ENCODE measurements at places on chromosomes 4 and X.

DNA sequence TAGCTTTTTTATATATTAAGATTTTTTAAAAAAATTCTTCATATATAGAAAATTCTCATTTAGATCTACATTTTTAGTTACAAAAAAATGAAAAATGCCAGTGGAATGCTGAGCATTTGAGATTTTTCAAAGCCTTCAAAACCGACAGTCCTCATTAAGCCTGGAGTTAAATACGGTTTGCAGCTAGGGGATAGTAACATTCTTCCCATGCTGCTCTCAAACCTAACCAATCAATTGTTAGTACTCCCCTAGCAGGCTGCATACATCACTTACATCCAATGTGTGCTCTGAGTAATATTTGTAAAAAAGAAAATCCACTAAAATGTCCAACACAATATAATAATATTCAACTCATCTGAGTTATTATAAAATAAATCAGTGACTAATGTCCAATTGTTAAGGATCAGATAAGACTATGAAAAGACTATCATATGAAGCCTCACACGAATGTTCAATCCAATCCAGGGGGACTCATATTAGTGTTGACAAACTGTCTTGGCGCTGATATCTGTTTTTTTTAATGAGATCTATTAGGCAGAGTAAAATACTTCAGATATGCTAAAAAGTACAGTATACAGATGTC lies 227.6 kb upstream of the MAB21L2 start:
- DNase-seq: no peak

DNA sequence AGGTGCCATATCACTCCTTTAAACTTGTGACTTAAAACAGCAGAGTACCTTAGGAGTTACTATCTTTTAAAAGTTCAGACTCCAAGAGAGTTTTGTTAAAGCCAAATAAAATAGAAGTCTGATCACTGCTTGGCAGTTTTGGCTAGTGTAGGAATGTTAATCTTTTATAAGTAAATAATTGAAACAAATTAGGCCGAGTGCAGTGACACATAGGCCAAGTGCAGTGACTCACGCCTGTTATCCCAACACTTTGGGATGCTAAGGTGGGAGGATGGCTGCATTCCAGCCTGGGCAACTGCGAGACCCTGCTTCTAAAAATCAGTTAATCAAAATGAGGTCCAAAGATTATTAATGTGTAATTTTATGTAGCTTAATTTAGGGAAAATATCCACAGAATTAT lies 37.2 kb downstream of the WDR44 start:
- no peak for DNase-seq

DNA sequence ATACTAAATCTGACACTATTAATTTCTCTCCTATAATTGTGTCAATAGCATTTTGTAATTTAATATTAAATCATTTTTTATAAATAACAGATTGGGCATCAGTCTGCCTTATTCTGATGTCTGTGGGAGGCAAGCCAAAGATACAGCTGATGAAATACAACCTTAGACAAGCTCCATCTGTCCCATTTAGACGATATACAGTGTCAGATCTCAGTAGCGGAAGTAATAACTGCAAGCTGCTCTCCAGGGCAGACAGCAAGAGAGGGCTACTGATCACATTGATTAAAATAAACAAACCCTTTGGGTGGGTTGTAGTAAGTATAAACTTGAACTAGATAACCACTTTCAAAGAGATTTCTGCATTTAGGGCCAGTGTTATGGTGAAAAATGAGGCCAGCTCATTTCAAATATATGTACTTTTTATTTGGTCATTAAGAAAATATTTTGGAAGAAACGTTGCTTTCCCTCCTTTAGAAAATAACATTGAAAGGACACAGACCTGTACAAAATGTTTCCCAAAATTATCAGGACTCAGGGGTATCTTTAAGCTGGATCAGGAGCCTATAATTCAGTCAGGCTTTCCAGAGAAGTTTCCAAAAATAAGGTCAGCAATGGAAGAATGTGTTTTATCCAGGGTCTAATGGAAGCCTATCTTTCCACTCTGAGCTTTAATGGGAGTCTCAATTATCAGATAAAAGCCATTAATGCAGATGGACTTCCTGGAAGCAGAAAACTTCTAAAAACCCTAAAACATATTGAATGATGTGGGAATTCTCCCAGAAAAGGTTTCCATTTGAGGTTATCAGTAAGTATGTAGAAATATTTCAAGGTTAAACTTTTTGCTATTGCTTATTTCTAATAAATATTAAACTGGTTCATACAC lies 1028.8 kb upstream of the IGFBP7 start:
- DNase-seq: no peak

DNA sequence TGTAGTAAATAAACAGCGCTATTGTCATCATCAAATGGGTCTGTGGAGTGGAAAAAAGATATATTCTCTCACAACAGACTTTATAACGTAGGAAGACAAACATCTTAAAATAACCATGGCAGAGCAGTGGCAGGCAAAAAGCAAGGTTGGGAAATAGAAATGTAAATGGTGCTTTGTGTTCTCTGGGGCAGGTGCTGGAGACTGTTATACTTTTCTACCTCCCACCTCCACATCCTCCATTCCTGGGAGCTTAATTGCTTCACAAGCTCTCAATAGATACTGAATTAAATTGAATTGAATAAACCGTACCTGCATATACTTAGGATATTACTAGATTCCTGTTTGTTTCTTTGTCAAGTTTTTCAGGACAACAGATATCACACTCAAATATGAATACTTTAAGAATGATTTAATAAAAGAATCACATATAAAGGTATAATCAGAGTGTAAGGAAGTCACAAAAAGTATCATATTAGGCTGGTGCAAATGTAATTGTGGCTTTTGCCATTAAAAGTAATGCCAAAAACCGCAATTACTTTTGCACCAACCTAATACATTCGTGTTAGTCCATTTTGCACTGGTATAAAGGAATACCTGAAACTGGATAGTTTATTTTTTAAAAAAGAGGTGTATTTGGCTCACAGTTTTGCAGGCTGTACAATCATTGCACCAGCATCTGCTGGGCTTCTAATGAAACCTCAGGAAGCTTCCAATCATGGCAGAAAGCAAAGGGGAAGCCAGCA lies 367.3 kb downstream of the GRIA2 start:
- no peak for DNase-seq

DNA sequence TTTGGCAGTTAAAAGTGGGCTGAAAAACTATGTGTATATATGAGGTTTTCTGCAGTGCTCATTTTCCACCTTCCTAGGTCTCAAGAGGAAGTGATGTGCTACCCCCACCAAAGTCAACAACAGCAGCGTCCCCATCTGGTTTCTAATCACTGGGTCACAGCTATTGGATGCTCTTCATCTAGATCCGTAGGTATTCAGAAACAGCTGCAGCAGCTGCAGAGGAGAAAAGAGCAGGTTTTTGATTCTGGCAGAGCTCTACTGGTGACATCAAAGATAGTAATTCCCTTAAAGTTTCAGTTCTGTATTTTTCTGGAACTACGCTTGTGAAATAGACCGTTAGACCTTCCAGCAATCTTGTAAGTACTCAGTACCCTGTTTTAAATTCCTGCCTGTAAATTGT lies 5.8 kb upstream of the GUCY2F start:
- no peak for DNase-seq

DNA sequence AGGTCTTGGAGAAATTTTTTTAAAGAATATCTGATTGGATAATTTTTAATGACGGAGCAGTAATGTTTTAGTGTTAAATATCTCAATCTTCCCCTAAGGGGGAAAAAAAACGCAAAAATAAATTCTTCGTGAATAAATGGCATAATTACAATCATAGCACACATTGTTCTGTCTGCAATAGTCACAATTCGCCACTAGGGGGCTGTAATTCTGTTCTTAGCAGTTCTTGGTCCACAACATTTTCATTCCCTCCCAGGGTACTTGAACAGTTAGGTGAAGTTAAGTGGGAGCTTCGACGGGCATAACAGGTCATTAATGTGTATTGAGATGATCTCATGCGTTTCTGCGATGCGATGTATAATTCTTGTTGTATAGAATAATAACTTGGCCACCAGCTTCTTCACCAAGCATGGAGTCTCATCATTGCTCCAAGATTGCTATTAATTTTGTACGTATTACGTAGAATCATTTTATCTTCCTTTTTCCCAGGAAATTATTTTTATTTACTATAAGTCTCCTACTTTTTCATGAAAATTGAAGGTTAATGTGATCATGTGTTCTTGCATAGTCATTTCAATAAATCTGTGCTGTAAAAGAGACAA lies 27.2 kb downstream of the HTR2C start:
- DNase-seq: no peak

DNA sequence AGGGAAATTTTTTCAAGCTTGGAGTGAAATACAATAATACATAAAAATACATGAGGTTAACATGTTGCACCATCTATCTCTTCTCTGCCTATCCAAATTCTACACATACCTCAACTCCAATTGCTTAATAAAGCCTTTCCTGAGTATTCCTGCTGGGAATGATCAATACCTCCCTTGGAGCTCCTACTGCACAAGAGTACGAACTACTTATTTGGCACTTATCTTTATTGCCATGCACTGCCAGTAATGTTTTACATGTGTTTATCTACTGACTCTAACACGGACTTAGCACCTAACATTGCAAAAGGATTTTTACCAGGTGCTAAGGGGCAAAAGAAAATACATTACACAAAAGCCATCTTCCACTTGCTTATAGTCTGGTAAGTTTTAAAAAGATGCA lies 80.2 kb downstream of the ADGRA3 start:
- DNase-seq: no peak

DNA sequence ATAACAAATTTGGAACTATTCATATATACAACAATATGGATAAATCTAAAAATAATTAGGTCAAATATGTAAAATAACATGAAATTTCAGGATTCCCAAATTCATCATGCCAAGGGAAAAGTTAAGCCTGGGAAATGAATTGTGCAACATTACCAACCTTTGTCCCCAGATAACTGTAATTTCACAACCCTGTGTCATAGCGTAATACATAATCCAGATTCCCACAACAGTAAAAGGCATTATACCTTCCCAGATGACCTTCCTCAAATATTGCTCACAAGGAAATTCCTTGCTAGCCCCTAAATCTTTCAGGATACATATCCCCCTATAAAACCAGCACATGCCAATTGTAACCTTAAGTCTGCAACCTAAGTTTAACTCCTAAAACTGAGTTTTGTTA lies 32.9 kb upstream of the RAB40A start:
- no peak for DNase-seq

- DNase-seq: no peak
Measured at GRCh38 chrX:135295238-135295943, 13.9 kb upstream of the ETDC start.
